Muscle of arm (tissue), 14 donors: ENCODE measurements at places on chromosomes 13 and 19.

GRCh38 chr13:33649212-33649878, 168.6 kb upstream of the RFC3 start:
- DNase-seq = no peak

DNA sequence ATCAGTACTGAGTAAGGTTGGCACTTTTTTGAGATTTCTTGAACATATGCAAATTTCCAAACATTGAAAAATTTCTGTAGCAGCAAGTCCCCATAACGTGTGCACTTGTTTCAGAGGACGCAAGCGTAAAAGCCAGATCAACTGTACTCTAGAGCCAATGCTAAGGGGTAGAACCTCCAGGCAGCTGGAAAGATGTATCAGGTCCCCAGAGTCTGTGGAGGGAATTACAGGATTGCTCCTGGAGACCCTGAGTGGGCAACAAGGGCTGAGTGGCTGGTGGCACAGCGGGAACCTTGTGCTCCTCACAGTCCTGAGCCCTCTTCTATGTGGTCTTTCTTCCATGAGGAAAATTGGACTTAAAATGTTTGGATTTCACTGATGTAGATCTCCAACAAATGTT, 53.9 kb upstream of the AMER2 start:
- no peak for DNase-seq

DNA sequence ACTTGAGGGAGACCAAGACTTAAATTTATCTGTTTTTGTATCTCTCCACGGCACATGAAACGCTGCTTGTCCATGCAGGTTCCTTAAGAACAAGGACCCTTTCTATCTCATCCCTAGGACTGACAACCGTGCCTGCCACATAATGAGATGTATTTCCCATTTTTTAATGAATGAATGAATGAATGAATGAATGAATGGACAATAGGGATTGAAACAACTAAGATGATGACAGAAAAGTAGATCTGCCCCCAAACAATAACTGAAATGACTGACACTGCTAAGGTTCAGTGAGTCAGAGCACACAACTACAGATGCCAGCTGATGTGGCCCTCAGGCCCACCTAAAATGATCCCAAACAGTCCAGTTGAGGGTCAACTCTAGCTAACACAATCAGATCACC, 69.8 kb downstream of the USP12 start:
- DNase-seq = no peak

DNA sequence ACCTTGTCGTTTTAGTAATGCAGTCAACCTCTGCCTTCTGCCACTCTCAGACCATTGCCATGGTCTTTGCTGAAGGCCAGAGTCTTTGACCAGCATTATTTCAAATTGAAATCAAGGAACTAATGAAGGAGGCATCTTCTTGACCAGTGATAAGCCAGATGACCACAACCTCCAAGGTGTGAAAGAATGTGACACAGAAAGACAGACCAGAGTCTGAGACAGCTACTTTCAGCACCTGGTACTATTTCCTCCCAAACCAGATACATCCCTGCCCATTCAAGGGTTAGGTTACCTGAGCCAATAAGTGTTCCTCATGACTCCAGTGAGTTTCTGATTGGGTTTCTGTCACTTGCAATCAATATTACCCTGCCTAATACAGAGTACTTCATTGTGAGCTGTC, 20.3 kb upstream of the RNASEH2B start:
- no peak for DNase-seq

- no peak for DNase-seq
Measured at GRCh38 chr13:112638157-112638750, 50.3 kb upstream of the TUBGCP3 start.

DNA sequence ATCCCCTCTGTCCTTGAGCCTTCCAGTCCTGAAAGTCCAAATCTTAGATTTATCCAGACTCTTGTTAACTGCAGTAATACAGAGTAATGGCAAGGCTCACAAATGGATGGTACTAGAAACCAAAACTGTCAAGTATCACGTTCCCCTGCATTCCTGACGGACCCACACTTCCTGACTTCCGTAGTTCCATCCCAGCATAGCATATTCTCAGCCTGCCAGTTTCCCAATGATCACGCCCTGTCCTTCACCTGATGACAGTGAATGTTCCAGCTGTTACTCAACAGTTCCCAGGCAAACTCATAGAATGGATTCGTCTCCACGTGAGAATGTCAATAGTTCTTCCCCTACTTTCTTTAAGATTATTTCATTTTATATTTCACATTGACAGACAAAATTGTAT, 33.6 kb downstream of the SLC7A1 start:
- no peak for DNase-seq

DNA sequence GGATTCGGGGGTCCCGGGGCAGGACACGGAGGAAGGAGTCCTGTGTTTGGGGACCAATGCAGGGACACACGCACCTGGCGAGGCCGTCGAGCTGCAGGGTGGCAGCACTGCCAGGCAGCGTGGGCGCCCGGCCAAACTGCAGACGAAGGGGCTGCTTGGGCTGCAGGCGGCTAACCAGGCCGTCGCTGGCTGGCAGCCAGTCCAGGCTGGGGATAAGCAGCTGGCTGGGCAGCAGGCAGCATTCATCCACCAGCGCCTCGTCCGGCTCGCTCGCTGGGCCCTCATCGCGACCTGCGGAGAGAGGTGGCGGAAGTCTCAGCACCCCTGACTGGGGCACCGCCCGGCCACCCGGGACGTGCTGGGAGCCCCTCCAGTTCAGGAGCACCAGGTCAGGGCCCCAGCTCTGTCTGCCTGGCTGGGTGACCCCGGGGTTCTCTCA, 11.5 kb downstream of the CFD start:
- no peak for DNase-seq

GRCh38 chr19:35005256-35005977, 5.3 kb downstream of the GRAMD1A start:
- no peak for DNase-seq

- DNase-seq = no peak
Measured at GRCh38 chr19:6236310-6237291, 43.2 kb downstream of the MLLT1 start.

DNA sequence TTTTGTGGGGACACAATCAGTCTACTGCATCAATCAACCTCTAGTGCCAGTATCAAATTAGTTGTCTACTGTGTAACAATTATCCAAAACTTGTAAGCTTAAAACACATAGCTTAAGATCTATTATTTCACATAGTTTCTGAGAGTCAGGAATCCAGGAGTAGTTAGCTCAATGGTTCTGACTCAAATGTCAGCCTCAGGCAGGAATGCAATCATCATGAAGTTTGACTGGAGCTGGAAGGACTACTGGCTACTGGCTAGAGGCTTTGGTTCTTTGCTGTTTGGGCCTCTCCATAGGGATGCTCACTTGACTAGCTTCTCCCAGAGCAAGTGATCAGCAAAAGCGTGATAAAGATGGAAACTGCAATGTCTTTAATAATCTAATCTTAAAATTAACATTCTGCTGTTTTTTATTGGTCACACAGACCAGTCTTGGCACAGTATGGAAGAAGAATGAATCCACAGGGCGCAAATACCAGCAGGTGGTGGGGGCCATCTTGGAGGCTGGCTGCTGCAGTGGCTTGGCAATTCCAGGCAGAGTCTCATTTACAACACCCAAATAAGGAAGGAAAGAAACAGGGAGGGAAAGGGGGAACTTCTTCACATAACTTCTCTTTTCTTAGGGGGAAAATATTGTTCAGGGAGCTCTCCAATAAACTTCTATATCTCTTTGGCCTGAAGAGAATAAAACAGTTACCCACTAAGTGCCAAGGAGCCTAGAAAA, 15.7 kb downstream of the CAB39L start:
- no peak for DNase-seq

DNA sequence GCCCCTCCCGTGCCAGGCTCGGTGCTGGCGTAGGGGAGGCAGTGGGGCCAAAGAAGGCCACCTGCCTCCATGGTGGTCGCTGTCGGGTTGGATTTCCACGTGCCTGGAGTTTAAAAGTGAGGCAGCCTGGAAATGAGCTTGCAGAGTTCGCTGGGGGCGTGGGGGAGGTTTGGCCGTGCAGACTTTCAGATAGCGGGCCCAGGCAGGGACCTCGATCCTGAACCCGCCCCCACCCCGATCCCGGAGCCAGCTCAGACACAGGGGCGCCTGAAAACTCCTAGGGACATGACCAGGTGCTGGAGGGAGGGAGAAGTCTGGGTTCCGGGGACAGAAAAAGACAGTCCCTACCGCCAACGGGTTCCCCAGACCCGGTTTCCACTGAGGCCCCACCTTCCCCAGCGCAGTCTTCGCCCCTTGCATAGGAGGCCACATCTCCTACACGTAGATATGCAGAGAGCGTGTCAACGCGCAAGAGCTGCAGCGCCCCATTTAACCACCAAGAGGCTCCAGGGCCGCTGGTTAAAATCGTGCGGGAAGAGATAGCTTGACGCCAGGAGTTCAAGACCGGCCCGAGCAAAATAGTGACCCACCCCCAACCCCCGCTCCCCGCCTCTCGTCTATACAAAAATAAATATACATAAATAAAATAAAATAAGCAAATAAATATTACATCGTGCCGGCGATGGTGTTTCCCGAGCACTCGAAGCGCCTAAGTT, 8.5 kb downstream of the CCDC8 start:
- DNase-seq = peak; percentile 77

DNA sequence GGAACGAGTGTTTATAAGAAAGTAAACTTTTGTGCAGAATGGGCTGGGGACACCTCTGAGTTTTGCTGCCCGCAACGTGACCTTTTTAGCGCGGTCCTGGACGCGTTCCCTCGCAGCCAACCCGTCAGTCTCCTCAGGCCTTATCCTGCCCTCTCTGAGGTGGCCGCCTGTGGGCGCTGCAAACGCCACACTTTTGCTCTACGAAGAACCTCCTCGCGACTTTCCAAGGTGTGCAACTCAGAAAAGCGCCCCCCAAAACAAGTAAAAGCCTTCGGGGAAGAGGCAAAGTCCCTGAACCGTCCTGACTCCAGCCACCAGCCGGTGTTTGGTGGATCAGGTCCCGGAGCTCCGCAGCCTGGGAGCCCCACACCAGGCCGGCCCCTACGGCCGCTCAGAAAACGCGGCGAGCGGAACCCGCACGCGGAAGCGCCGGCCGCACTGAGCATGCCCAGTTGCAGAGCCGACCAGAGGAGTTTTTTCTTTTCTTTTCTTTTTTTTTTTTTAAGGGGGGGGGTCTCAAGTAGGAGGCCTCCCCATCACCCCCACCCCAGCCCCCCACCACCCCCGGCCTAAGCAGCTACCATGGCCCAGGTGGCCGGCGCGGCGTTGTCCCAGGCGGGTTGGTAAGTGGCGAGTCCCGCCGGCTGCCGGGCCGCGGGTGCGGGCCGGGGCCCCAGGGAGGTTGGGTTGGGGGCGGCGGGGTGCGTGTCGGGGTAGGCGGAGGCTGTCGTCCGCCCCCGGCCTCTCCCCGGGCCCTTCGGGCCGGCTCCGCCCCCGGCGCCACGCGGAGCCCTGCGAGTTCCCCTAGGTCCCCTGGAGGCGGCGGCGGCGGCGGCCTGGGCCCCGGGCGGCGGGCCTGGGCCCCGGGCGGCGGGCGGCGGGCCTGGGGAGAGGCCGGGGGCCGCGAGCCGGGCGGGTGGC, at the start of gene TDRD3:
Gene TDRD3 (plus strand): TSS at position 438 of the 921 bp plus-strand sequence. CDS start 145 bp downstream, at position 583.
- peak; percentile 93 for DNase-seq

DNA sequence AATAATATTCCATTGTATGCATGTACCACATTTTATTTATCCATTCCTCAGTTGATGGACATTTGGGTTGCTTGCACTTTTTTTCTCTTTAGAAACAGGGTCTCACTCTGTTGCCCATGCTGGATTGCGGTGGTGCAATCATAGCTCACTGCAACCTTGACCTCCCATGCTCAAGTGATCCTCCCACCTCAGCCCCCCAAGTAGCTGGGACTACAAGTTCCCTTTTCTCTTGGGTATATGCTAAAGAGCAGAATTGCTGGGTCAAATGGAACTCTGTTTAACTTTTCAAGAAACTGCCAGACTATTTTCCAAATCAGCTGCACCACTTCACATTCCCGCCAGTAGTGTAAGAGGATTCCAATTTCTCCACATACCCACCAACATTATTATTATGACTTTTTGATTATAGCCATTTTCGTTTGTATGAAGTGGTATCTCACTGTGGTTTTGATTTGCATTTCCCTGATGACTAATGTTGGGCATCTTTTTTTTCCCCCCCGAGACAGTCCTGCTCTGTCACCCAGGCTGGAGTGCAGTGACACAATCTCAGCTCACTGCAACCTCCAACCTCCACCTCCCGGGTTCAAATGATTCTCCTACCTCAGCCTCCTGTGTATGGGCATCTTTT, 7.6 kb upstream of the IPO5 start:
- no peak for DNase-seq

DNA sequence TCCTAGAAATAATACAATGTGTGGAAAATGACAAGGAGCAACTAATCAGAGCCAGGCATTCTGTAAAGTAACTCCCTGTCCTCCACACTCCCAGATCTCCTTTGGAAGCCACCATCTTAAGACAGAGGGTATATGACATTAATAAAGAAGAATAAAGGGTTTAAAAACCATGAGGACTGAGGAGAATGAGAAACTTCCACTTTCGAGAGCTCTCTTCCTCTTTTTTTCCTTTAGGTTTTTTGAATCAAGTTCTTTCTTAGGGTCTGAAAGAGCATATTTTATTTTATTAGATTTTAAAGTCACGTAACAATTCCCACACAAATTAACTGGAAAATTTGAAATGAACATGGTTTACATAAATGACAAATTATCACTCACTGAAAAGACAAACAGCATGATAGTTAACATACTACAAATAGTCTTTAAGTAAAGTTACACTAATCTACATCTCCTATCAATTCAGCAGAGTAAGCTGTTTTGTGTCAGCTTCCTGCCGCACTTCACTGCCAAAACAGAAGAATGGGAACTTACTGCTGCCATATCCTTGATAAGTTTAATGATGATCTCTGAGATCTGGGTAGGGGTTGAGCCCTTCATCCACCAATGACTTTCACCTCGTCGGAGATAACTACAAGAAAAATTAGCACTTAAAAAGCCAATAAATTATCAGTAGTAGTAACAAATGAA, 38.6 kb upstream of the FBXL3 start:
- no peak for DNase-seq

DNA sequence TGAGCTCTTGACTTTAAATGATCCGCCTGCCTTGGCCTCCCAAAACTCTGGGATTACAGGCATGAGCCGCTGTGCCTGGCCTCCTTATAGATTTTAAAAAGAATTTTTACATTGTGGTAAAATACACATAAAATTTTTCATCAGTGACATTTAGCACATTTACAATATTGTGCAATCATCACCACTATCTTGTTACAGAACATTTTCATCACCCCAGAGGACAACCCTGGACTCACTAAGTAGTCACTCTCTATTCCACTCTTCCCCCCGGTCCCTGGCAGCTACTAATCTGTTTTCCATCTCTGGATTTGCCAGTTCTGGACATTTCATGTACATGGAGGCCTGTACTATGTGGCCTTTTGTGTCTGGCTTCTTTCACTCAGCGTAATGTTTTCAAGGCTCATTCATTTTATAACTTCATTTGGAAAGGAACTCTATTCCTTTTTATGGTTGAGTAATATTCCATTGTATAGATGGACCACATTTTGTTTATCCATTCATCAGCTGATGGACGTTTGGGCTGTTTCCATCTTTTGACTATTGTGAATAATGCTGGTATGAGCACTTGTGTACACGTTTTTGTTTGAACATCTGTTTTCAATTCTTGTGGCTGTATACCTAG, 19.9 kb downstream of the MEGF8 start:
- no peak for DNase-seq

GRCh38 chr19:4386041-4386782, 14.1 kb downstream of the SH3GL1 start:
- no peak for DNase-seq

- DNase-seq = no peak
Measured at GRCh38 chr19:53994811-53995210, 3.4 kb downstream of the CACNG6 start.

GRCh38 chr13:85601526-85601925, 197.7 kb downstream of the SLITRK6 start:
- DNase-seq = no peak

- DNase-seq = no peak
Measured at GRCh38 chr13:59360108-59360507, 803.6 kb downstream of the DIAPH3 start.

GRCh38 chr19:48487544-48487943, 18.4 kb downstream of the CYTH2 start:
- no peak for DNase-seq
